ENCODE measurements at places on chromosomes 3 and 15.

- DNase-seq, result peak; percentile 74
Measured at GRCh38 chr3:194142156-194142910, 6.4 kb downstream of the HES1 start.

GRCh38 chr3:21170964-21171363 lies 580.0 kb downstream of the ZNF385D start:
- DNase-seq, result no peak

DNA sequence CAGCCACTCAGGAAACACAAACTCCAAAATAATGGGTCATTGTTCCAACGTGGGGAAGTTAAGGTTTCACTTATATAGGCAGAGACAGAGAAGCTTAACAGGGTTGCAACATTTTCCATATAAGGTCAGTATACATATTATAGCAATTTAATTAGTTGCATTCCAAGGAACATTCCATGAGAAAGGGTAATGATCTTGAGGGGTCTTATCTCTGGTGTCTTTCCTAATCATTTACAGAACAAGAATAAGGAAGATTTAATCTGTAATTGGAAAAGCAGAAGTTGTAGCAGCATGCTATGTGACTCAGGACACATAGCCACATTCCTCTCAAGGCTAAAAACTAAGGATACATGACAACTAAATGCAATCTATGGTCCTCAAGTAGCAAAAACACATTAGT lies 4.9 kb downstream of the MNS1 start:
- no peak for DNase-seq

- DNase-seq, result no peak
Measured at GRCh38 chr3:186481526-186481925, 62.7 kb downstream of the CRYGS start.

- no peak for DNase-seq
Measured at GRCh38 chr3:57383406-57383805, 90.9 kb upstream of the ASB14 start.

GRCh38 chr3:45611628-45612081 lies 17.1 kb downstream of the LIMD1 start:
- DNase-seq, result no peak

- DNase-seq, result no peak
Measured at GRCh38 chr3:102030661-102031060, 181.3 kb downstream of the NFKBIZ start.

DNA sequence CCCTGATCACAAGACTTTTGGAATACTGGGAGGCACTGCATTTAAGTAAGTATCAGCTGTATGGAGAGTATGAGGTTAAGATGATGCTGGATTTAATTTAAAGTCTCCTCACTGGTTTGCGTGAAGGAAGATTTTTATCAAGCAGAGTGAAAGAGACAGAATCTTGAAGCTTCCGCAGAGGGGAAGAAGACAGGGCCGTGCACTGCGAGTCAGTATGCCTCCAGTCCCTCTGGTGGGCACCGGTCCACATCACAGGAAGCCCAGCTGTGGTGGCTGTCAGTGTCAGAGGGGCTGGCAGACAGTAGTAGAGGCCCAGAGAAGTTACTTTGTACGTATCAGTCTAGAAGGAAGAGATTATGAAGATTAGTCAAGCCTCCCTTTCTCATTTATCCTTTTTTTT lies 379.0 kb upstream of the TPRG1 start:
- DNase-seq, result no peak

DNA sequence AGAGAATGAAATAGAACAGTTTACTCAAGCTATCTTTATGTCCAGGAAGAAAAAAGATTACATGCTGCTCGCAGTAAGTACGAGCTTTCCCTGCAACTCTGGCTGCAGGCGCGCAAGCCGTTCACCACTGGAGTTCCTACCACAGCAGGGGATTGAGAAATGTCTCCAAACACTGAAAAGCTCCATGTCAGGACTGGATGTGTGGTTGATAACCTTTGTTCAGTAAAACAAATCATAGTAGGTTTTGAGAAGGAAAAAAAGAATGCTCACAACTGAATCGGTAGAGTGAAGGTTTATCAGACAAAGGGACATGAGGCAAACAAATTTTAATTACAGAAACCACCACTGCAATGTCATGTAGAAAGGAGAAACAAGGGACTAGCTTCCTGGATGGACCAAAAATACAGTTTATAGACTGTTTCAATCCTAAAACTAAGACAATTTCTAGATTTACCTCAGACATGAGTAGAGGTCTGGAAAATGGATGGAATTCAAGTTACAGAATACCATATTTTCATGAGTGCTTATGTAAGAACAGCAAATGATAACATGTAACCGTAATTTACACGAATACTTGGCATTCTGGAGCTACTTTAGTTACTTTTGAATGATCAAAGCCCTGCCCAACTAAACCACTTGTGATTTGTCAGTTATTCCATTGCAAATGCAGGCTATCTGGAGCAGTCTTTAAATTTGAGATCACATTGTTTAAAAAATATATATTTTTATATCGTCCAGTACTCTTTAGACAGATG lies 471.1 kb downstream of the SHQ1 start:
- no peak for DNase-seq

DNA sequence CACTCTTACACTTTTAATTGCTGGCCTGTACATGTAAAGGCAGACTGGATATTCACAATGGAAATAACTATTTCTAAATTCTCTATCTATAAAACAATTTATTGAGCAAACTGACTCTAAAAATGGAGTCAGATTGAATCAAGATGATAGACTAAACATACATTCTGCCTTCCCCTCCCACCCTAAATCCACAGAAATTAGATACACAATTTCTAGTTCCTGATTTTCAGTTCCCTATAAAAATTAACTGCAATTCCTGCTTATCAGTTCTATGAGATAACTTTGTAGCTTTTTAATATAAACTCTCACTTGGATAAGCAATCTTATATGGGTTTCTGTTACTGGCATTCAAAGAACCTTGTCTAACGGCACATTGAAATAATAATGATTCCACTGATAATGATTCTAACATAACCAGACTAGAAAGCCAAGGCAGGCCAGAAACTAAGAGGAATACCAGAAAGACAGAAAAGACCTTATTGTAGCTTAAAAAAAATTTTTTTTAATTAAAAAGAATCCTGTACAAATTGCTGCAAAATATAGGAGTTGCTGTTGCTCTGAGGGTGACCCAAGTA lies 33.1 kb downstream of the TBC1D5 start:
- no peak for DNase-seq

DNA sequence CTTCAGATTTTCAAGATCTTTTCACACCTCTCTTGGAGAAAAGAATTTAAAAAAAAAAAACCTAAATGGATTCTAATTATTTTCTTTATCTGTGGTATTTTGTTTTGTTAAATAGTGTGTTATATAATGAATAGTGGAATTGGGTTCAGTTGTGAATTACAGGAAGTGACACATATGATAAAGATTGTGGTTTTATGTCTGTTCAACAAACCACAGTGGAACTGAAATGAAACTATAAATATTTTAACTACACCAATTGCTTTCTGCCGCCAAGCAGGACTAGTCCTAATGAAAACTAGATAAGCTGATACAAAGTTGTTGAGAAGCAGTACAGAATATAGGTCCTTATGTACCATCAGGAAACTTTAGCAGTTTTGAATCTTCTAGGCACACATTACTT lies 121.6 kb downstream of the UBE2E2 start:
- DNase-seq, result no peak

DNA sequence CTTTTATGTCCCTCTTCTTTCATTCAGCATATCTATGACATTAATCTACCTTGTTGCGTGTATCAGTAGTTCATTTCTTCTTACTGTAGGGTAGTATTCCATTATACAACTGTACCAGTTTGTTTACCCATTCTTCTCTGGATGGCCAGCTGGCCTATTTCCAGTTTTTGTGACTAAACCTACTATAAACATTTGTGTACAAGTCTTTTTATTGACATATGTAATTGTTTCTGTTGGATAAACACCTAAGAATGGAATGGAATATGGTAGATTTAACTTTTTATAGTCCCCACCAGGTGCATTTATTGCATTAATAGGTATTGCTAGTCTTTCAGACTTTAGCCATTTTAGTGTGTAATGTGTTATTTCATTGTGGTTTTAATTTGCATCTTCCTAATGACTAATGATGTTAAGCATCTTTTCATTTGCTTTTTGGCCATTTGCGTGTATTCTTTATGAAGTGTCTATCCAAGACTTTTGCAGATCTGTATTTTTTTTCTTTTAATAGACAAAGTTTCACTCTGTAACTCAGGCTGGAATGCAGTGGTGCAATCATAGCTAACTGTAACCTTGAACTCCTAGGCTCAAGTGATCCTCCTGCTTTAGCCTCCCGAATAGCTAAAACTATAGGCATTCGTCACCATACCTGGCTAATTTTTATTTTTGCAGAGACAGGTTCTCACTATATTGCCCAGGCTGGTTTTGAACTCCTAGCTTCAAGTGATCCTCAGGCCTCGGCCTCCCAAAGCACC lies 41.9 kb upstream of the XRN1 start:
- no peak for DNase-seq

DNA sequence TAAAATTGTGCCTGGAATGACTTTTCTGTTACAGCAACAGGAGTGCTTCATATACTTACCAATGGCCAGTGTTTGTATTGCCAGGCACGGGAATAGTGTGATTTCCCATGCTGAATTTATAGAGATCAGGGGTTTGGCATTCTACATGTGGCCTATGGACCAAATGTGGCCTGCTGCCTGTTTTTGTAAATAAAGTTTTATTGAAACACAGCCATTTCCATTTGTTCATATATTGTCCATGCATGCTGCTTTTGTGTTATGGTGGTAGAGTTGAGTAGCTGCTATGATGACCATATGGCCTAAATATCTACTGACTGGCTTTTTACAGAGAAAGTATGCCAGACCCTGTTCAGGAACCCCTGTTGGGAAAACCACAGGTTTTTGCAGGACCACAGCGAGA lies 55.6 kb downstream of the SLCO3A1 start:
- DNase-seq, result no peak

- no peak for DNase-seq
Measured at GRCh38 chr3:152380043-152380442, 111.3 kb downstream of the MBNL1 start.

DNA sequence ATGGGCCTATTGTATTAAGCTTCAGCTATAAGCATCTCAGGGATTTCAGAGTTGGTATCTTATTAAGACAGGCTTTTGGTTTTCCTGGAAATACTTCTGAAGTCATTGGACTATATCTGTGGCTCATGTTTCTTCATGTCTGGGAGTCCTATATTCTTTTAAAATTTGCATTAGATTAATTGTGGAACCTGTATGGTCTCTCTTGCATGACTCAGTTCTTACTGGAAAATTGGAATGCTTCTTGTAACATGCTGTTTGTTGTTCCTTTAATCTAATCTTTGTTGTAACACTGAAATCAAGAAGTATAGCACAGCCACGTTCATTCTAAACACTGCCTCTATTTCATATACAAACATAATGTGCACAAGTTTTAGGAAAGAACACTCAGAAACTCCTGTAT lies 208.1 kb downstream of the RBMS3 start:
- no peak for DNase-seq

- DNase-seq, result no peak
Measured at GRCh38 chr3:189941125-189941524, 179.6 kb downstream of the P3H2 start.

DNA sequence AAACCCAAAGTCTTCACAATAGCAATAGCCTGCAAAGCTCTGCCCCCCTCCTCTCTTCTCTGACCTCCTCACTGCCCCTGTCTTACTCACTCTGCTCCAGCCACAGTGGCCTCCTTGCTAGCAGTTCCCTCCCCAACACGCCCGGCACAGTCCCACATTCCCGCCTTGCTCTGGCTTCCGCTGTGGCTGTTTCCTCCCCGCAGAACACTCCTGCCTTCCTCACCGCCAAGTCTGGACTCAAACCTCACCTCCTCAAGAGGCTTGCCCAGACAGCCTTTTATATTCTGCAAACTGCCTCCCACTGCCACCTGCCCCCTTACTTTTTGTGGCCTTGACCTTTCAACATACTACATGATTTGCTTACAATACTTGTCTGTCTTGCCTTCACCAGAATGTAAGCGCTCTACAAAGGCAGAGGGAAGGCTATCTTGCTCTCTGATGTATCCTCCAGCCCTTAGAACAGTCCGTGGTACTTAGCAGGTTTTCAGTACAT lies 406 bp upstream of the MPI start:
- DNase-seq, result no peak

- DNase-seq, result no peak
Measured at GRCh38 chr3:24167429-24167828, 222.3 kb downstream of the NR1D2 start.

GRCh38 chr3:128488636-128488990 lies 4.4 kb downstream of the GATA2 start:
- DNase-seq, result no peak

DNA sequence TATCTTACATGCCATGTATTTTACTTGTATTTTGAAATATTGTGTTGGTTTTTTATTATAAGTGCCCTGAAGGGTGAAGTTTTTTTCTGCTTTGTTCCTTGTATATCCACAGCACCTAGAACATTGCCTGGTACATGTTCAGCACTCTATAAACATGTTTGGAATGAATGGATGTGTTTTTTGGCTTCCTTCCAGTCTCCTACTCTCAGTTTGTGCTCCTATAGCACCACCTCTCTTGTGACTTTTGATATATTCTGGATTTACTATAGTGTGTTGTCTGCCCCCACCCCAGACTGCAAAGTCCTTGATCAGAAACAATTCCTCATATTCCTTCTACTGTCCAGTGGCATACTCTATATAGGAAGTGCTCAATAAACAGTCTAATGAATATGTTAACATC lies 60.6 kb downstream of the PLCL2 start:
- no peak for DNase-seq

DNA sequence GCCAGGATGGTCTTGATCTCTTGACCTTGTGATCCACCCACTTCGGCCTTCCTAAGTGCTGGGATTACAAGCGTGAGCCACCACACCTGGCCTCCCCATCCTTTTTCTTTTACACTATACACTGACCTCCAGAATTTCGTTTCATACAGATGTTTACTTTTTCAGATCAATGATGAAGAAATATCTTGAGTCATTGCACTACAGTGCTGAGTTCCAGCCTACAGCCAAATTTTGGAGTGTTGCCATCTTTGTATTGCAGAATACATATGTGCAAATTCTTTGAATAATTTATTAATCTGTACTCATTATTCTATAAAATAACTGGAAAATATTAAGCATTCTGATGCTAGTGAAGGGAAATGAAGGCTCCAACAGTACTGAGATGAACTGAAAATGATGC lies 12.5 kb downstream of the ZPLD1 start:
- DNase-seq, result no peak
